Activated CD4-positive, alpha-beta T cell treated with anti-CD3 and anti-CD28 coated beads, Interleukin-2, amount 50 U/mL, for 48 hours (primary cell): ENCODE measurements at places on chromosomes 6 and 20.

DNA sequence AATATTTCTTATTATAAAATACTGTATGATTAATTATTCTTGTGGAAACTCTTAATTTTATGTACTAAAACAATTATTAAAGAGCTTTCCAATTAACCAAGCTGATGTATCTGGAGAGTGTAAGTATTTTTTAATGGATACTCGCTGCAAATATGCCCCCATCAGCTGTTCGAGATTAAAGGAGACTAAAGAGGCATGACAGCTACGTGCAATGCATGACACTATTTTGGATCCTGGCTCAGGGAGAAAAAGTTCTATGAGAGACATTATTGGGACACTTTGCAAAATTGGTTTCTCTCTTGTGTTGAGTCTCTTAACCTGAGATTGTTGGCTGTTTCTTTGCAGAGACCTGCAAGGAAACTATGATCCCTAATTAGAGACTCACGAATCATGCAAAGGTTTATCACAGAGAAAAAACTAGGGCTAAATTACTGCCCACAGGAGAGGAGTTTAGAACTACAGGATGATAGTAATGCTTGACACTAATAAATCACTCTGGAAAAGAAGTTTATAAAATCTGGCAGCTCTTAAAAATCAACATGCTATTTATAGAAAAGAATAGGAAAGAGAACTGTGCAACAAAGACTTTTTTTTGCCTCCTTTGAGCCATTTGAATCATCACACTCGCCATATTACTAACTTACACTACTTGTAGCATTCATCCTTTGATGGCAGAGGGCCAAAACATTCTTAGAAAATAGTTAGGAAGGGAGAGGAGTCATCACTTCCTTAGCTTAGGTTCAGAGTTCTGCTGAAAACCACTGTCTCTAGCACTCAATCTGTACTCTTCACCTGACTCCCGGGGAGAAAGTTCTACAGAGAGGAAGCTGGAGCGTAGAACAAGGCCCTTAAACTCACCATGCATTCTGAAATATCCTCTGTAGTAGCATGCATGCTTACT is 25.3 kb downstream of the NRN1 start:
- DNase-seq: no peak

- peak; percentile 65 for DNase-seq
Measured at GRCh38 chr20:63641146-63641791, 12.0 kb downstream of the STMN3 start.

GRCh38 chr20:59351157-59352040 is 51.0 kb downstream of the EDN3 start:
- DNase-seq: no peak

DNA sequence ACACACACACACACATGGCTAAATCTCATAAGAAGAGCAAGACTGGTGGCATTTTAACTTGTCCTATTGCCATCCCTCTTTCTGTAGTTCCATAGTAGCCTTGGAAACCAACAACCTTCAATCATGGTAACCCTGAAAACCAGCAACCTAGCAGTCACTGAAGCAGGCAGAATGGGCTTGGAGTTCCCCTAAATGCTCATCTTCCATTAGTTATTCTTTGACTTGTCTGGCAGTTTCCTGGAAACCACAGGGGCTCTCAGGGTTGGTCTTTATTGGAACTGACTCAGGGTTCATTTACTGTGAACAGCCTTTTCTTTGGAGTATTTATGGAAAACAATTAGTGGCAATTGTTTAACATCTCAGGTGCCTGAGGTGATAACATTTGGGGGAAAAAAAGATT is 19.4 kb upstream of the BRPF3 start:
- DNase-seq: no peak

- no peak for DNase-seq
Measured at GRCh38 chr6:166355552-166355951, 13.2 kb upstream of the SFT2D1 start.

DNA sequence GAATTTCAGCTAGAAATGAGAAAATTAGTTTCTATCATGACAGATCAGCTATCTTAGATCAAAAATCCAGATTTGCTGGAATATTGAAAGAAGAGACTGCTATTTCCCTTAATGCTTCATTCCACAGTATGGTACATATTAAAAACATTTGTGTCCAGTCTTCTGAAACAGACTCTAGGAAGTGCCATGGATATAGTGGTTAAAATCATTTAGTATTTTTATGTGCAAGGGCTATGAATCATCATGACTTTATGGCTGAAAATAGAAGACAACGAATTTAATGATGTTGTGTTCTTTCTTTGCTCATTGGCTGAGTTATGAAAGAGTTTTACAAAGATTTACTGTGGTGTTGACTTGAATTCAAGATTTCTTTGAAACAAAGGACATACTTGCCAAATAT is 146.6 kb downstream of the ANKRD60 start:
- DNase-seq: no peak

- DNase-seq: peak; percentile 35
Measured at GRCh38 chr20:32484225-32484957, 100.7 kb downstream of the NOL4L start.

DNA sequence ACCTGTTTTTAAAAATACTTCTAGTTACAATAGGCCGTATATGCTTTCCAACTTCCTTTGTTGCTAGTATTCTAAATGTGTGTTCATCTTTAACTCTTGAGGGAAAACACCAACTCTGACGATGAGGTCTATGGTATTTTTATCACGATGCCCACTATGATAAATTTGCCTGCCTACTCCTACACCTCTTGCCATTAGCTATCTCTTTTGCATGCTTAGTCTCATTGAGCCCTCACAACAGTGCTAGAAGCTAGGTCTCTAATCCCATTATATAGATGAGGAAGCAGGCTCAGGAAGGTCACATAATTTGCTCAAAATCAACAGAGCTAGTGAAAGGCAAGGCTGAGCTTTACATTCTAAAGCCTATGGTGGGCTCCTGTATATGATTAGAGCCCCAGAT is 13.2 kb downstream of the AAR2 start:
- no peak for DNase-seq

- no peak for DNase-seq
Measured at GRCh38 chr20:8232332-8232731, 100.3 kb downstream of the PLCB1 start.

DNA sequence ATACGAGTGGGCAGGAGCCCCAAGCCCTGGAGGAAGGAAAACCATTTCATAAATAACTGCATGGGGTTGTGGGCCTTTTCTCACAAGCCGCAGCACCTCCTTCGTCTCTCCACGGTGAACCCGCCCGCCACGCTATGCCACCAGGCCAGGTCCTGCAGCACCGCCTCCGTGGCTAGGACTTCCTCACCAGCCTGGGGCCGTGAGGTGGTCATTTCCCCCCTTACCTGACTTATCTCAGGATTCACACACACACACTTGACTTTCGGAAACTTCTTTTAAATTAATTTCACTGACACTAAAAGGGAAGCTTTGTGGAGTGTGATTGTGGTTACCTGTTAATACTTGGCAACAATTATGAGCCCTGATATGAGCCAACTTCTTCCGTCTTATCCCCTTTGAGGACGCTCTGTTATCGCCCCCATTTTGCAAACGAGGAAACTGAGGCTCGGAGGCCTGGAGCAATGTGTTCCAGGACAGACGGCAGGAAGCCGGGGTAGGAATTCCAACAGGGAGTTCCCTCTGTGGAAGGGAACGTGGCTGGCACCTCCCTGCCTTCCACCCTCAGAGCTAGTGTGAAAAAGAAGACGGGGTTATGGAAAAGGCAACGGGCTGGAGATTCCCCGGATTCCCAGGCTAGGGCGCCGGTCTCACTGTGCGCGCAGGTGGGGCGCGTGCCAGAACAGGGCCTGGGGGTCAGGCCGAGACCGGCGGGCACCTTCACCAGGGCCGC is 817 bp upstream of the SLCO4A1 start:
- DNase-seq: no peak

DNA sequence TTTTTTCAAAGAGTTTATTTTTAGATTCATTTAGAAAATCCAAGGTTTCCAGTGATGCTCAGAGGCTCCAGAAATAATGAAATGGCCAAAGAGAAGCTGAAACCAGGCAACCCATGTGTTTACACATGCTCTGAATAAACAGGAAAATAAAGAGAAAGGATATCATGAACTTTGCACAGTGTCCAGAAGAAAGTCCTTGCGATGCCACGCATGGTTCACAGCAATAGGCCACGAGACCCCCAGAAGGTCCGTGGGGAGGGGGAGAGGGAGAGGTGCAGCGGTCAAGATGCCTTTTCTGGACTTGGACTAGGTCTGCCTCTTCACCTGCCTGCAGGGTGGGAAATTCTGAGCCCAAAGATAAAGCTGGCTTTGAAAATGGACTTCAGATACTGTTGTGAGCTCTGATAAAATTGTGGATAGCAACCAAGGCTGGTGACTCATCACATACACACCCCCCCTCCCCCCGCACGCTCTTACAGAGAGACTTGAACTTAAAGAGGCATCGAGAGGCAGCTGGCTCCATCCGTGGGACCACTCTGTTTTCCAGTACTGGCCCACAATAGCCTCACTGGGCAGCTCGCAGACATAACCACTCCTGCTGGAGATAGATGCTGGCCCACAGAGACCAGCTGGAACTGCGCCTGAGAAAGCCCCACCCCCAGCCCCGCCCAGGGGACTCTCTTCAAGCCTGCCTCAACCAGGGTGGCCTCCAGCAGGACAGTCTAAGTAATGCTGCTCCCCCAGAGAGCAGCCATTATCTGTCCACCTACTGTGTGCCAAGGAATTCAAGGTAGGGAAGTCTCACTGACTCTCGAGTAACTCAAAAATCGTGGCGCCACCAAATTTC is 21.2 kb upstream of the NFATC2 start:
- no peak for DNase-seq

DNA sequence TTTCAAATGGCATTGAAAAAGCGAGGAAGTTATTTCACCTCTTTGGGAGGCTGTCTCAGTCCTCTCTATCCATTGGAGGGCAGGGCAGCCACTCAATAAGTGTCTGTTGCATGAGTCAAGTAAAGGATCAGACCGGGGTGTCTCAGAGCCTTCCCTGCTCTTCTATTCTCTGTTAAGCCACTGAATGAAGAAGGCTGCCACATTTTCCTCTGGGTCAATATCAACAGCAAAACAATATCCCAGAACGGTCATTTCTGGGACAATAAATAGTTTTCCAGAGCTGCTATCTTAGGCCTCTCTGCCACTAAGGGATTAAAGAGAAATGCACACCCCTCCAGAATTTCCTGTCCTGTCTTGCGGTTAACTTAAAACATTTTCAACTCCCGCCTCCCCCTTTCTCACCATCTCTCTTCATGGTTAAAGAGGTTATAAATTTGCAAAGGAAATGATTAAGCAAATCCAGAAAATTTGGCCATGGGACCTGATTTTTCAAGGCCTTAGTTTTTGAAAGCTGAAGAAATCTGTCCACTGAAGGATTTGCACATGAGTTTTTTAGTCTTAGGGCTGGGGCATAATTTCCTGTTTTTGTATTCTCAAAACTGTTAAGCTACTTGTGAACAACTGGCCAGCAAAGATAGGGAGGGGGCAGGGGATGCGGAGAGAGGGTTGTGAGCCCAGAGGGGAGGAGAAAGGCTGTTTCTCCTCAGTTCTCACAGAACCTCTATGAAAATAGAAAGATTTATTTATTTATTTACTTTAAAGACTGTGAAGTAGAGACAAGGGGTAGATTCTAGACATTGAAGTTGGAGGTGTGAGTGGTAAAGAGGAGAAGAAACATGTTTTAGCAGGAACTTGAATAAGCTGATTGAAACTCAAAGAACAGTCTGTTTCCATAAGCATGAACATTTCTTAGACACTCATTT is 135.7 kb downstream of the BCAS1 start:
- DNase-seq: no peak

GRCh38 chr6:33430991-33431879 is 11.4 kb downstream of the SYNGAP1 start:
- DNase-seq: peak; percentile 74

DNA sequence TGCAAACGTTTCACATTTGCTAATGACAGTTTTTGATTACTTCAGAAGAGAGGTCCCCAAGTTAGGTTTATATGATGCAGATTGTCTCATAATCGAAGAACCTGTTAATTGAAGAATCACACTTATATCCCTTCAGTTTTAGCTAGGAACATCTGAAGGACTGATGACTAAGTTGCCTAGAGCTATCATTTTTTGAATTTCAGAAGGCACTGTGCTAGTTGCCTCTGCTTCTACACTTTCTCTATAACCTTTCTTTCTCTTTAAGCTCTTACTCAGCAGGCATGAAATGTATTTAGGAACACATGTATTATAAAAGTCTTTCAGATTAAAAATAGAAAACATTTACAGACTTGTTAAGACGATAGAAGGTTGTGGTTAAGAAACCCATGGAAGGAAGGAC is 14.4 kb upstream of the GJE1 start:
- DNase-seq: no peak

DNA sequence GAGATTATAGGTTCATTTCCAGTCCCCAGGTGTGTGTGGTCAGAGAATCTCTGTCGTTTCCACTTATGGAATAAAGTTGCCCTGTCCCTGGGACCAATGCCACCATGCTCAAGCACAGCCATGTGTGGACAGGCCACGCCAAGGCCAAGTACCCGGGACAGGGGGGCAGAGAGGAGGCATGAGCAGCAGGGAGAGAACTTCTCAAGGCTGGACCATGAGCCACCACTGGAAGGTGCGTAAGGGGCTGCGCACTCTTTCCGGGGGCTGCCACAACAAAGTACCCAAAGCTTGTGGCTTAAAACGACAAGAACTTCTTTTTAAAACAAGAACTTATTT is 209.2 kb upstream of the KCNQ5 start:
- DNase-seq: no peak

GRCh38 chr6:158376631-158377081 is 64.4 kb downstream of the TULP4 start:
- no peak for DNase-seq

DNA sequence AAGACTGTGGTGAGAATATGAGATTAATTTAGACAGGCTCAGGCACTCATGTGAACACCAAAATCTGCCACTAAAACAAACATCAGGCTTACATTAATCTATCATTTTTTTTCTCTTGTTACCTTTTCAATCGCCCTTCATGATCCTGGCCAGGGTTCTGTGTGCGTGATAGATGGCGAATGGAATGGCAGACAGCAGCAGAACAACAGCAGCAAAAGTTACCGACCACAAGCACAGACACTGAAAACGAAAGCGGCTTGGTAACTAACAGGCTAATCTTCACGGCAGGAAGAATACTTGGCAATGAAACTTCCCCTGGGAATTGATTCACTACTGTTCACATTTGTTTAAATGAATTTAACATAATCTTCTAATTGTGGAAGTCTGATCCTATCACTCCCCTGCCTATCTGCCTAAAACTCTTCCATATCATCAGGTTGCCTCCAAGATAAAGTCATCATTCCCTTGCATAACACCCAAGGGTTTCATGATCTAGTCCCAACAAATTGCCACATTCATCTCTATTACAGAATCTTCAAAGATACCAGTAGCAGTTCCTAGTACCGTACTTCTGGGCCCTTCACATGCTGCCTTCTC is 28.7 kb downstream of the PTPRK start:
- no peak for DNase-seq

GRCh38 chr6:107244082-107244741 is 128.9 kb upstream of the BEND3 start:
- DNase-seq: no peak

DNA sequence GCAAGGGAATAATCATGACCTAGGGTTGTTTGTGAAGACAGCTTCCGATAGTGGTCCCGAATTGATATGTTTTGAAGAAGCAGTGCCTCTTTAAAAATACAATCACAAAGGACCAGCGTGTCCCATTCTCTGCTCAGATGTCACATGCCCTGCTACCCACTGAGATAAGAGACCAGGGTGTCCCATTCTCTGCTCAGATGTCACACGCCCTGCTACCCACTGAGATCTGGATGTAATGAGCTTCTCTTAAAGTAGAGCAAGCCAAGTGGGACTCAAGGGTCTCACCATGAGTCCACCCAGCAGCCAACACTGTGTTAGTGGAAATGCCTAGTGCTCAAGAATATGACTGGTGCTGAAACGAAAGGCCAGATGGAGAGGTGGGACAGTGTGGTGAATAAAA is 22.2 kb downstream of the RIN2 start:
- DNase-seq: no peak

GRCh38 chr6:114740547-114740946 is 397.7 kb upstream of the HS3ST5 start:
- DNase-seq: no peak
